ENCODE measurements at places on chromosomes 7 and 10.
A peak's percentile ranks its signal among the peaks of the same experiment; 100 is the strongest.

GRCh38 chr7:84372155-84372621, 177.6 kb upstream of the SEMA3A start:
- no peak for DNase-seq

GRCh38 chr7:106344861-106345260, 60.1 kb upstream of the NAMPT start:
- no peak for DNase-seq

DNA sequence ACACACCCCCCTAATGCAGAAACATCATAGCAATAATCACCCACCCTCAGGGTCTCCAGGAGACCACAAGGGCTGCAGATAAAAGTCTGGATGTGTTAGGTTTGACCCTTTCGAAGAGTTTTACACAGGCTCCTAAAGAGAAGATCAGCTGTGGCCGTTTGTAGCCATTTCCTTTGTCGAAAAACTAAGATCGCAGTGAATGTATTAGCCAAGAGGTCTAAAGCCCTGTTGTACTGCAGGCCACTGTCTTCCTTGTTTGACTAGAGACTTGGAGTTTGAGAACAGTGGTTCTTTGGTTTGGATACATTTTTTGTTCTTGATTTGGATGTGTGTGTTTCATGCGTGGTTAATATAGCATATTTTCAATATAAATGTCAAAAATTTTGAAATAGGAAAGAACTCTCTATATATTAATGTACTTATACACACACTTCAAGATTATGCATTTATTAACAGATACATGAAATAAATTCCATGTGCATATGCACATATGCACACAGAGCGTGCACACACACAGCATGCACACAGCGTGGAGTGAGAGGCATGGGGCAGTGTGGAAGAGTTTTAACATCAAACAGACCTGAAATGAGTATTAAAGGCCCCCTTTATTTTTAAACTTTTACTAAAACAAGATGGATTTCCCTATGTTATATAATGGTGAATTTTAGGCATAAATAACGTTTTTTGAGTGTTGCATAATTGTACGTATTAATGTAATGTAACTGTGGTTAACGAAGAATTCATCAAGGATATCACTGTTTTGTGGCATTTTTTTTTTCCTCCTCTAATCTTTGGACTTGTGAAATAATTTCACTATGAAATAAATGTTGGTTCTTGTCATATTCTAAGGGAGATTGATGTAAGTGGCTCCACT, 2.2 kb downstream of the IKZF1 start:
- no peak for DNase-seq

GRCh38 chr7:139995017-139995915, 67.5 kb downstream of the PARP12 start:
- no peak for DNase-seq

DNA sequence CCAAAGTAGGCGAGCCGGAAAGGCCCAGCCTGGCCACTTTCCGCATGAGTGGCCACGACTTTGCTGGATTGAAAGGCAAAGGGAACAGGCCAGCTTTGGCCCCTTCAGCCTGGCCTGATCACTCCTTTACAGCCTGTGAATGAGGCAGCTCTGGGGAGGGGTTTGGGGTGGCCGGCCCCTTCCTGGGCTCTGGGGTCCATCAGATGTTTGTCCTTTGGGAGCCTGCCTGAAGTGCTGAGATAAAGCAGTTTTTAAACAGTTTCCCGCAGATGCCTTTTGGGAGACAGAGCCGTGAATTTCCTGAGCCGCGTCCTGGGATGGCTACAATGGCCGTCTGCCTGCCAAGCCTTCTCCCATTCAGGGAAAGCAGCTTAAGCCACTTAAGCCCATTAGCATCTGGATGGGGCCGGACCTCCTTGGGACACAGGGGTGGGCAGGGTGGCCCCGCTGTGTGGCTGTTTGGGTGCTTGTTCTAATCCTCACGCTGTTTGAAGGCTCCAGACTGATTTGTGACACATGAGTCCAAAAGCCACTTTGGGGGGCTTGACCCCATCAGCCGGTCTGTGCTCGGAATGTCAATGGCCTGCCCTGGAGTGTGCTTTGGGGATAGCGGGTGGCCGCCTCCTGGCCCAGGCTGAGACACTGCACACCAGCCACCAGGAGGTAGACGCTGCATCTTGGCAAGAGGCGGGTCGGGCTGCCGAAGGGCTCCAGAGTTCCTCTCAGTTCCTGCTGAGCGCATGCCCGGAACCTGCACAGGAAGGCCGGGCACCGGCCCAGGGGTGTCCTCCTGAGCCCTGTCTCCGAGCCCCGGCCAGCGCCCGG, 38.9 kb downstream of the NKX6-2 start:
- DNase-seq = no peak

- no peak for DNase-seq
Measured at GRCh38 chr7:25347360-25348066, 119.2 kb upstream of the NPVF start.

DNA sequence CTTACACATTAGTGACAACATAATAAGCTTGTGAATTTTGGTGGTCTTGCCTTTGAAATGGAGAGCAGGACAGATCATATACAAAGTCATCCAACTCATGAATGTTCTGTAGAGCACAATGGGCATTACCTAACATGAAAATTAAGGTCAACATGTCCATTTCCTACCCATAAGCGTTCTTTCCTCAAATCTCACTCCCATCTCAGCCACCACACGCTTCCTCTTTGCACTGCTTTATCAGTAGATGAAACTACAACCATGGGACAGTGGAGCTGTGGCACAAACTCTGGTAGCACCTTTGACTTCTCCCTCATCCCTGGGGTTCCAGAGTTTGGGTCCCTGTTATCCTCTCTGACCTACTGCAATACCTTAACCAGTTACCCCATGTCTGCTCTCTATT, 2.2 kb downstream of the PON2 start:
- no peak for DNase-seq

DNA sequence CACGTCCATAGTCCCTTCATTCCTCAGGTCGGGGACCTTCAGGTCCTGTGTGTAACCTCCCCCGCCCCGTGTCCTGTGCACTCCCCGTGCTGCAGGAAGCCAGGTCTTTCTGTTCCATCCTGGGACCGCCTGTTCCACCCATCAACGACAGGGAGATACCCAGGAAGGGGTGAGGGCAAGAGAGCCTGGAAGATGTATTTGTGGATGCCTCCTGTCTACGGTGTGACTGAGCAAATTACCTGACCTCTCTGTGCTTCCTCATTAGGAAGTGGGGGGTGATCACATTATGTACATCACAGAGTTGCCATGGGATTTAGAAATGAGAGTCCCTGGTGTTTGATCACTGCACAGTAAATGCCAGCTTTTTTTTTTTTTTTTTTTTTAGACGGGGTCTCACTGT, 46.3 kb downstream of the GRID2IP start:
- no peak for DNase-seq

- DNase-seq = no peak
Measured at GRCh38 chr10:31393844-31394243, 74.8 kb downstream of the ZEB1 start.

DNA sequence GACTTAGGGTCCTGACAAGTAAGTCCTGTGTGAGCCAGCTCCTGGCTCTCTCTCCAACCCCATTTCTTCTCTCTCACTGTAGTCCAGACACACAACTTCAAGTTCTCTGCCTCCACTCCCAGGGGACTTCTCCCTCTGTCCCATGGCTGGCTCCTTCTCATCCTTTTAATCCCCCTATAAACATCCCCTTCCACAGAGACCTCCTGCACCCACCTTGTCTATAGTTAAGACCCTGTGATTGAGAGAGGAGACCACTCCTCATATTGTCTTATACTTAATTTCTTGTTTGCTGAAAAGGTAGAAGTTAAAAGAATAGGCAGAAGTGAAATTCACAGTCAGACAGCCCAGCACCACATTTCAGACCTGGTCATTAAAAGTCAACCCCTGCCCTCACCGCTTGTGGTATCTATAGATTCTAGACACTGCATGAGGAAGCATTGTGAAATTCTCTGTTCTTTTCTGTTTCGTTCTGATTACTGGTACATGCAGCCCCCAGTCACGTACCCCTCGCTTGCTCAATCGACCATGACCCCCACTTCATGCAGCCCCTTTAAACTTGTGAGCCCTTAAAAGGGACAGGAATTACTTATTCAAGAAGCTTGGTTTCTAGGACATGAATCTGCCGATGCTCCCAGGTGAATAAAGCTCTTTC, 125.6 kb upstream of the FRMD4A start:
- no peak for DNase-seq

DNA sequence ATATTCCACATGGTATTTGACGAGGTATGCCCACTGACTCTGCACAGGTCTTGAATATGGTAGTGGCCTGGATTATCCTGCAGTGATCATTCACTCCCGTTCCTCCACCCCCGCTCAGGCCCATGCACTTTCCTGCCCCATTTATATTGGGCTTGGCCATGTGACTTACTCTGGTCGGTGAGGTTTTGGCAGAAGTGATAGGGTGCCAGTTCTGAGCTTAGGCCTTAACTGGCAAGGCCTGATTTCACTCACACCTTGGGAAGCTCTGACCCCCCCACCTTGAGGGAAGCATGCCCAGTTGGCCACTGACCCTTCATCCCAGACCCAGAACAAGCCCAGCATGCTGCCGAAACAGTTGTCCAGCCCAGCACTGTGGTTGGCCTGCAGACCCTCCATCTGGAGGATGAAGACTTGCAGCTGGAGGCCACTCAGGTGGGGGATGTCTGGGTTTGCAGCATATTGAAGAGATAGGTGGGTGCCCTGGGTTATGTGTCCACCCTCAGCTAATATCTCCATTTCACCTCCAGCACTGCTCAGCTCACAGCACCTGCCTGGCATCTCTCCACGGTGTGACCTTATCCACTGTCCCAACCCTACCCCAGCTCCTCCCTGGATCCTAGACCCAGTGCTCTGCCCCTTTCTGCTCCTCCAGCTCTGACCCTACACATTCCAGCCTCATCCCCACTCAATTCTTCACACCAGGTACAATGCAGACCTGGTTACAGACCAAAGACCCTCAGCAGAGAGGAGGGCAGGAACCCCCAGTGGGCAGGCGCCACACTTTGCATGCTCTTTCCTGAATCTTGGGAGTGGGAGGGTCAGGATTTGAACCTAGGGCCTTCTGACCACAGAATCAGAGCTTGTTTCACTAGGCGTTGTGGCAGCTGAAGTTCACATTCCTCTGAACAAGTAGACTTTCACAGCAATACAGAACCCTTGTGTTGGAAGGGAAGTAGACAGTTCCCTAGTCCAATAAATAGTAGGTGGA, 138.1 kb upstream of the CHST15 start:
- DNase-seq = peak; percentile 38

GRCh38 chr10:111347386-111348013, 270.7 kb downstream of the ADRA2A start:
- DNase-seq = no peak

GRCh38 chr10:78756604-78757343, 312.0 kb upstream of the ZMIZ1 start:
- DNase-seq = no peak

- DNase-seq = no peak
Measured at GRCh38 chr7:95658676-95659075, 62.4 kb upstream of the PDK4 start.

GRCh38 chr10:110672580-110672919, 28.4 kb downstream of the RBM20 start:
- DNase-seq = no peak

DNA sequence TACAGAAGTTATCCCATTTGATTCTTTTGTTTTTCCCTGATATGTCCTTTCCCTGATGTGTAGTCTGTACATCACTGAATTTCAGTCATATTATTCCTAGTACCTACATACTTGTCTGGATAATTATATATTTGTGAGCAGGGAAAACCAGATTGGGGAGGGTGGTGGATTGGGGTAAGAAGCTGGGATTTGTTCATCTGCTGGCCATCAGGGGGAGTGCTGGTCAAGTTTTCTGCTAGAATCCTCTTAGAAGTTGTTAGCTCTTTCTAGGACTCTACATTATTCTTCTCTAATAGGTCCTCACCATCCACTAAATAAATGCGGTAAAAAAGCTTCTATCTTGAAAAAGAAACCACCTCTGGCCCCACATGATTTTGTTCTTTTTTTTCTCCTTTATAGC, 232.7 kb upstream of the TAC1 start:
- DNase-seq = no peak

- DNase-seq = no peak
Measured at GRCh38 chr7:151235091-151235787, 3.0 kb downstream of the CHPF2 start.

DNA sequence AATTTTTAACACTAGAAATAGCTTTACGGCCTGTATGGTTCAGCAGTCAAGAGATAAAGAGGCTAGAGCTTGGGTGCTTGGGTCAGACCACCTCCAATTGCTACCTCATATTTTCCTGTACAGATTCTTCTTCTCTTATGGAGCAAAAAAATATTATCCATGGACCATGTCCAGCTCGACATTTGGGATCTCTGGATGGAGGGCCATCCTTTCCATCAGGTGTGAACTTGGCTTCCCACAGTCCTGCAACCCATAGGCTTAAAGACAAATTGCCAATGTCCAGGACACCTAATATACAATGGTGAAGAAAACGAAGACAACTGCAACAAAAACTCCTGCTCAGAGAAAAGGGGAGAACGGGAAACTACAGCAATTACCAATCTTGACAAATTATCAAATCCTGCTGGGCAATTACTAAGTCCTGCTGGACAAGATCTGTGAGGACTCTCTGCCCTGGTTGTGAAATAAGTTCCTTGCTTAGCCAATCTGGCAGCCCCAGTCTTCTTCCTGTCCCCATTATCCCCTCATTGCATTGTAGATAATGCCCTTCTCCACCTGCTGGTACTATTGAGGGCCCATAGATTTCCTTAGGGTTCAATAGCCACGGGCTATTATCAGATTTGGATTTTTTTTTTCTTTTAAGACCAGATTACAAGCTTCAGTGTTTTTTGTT, 42.0 kb upstream of the BRAF start:
- no peak for DNase-seq

- DNase-seq = no peak
Measured at GRCh38 chr7:55973747-55974250, 9.4 kb downstream of the NIPSNAP2 start.

GRCh38 chr7:105635197-105635596, 53.9 kb upstream of the EFCAB10 start:
- no peak for DNase-seq

DNA sequence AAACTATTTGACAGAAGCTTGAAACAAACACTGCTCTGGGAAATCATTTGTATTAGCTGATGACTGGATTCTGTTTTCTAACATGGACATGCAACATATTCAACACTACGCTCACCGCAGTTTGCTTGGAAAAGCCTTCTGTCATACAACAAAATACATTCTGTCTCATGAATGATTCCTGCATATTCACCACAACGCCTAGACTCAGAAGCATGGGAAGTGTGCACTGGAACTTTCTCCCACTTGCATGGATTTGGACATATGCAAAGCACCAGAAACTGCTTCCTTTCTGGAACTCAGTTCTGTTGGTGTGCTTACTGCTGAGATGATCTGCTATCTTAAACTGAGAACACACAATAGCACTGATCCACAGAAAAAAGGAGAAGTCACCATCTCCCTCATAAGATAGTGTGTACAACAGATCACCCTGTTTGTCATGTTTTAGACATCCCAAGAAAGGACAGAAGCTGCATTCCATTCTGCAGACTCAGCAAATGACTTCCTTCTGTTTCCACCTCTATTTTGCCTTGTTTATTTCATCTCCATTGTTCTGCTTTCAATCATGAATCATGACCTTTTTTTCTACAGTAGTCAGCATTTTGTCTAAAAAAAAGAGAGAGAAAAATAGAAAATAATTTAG, 115.8 kb downstream of the HTR7 start:
- DNase-seq = no peak

- no peak for DNase-seq
Measured at GRCh38 chr7:157408258-157409101, 71.7 kb downstream of the DNAJB6 start.
